ENCODE measurements at places on chromosomes 2 and 18.

DNA sequence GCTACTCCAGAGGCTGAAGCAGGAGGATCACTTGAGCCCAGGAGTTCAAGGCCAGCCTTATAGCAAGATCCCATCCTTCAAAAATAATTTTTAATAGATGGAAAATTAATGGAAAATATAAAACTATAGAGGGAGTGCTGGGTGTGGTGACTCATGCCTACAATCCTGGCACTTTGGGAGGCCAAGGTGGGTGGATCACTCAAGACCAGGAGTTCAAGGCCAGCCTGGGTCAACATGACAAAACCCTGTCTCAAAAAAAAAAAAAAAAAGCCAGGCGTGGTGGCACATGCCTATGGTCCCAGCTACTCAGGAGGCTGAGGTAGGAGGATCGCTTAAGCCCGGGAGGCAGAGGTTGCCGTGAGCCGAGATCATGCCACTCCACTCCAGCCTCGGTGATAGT, 48.0 kb downstream of the AP1S3 start:
- DNase-seq, result no peak

DNA sequence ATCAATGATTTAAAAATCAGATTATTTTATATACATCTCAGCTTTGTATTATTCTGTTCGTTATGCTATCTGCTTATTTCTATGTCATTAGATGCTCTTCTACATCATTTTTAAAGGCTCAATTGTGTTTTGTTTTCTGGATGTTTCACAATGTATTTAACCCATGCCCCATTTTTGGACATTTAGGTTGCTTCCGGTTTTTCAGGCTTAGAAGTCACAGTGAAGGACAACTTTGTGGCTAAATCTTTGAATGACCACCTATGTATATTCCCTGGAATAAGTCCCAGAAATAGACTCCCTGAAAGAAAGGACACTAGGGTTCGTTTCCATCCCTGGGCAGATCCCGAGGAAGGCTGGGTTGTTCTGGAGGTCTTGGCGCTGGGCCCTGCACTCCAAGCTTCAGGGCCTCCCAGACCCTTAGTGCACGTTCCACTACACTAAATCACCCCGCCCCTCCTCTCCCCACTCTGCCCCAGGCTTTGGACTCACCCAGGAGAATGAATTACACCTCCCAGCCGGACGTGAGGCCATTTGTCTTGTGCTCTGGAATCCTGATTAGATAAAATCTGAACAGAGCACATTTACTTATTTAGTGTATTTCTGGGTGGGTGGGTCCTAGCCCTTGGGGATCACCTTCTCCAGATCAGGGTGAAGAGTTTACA, 188.2 kb downstream of the ZFP36L2 start:
- no peak for DNase-seq

GRCh38 chr2:233085037-233085838, 25.1 kb downstream of the INPP5D start:
- DNase-seq, result no peak

- no peak for DNase-seq
These were observed 24.7 kb upstream of the SERPINB5 start for GRCh38 chr18:63451799-63452660.

DNA sequence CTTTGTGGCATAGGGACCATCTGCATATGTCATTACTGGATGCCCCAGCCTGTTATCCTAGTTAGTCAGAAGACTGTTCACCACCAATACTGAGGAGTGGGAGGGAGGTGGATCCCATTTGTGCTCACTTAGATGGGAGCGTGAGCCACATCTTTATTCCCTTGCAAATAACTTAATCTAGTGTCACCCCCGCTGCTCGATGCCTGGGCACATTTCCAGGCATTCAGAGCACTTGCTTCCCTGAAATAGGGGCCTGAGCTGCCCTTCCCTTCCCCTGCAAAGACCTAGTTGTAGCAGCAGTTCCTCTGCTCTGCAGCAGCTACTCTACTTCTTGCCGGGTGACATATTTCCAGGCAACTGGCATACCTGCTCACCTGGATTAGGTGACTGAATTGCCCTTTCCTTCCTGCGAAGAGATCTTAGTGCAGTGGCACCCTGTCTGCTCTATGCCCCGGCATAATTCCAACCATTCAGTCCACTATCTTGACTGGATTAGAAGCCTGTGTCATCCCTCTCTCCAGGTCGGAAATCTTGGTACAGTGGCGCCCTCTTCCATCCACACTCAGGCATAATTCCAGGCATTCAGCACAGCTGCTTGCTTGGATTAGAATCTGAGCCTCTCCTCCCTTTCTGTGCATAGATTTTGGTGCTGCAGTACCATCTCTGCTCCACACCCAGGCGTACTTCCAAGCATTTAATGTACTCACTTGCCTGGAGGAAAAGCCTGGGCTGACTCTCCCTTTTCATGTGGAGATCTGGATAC, 1389.1 kb upstream of the TMEFF2 start:
- no peak for DNase-seq

DNA sequence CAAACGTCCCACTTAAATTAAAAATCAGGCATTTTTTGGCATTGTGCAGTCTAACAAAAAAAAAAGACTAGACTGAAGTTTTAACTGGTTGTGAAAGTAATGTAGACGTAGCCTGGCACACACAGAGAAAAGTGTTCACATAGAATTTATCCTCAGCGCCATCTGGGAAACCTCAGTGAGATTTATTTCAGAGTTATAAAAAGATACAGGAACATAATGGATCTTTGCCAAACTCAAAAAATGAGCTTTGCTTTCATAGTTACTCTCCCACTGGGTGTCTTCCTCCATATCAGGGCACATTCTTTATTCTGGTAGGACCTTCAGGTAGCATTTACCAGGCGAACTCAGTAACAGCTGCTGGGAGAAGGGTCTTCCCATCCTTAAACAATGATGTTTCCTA, 532.4 kb upstream of the SALL3 start:
- DNase-seq, result no peak

- DNase-seq, result no peak
These were observed 178.6 kb upstream of the VWC2L start for GRCh38 chr2:214232271-214232670.

DNA sequence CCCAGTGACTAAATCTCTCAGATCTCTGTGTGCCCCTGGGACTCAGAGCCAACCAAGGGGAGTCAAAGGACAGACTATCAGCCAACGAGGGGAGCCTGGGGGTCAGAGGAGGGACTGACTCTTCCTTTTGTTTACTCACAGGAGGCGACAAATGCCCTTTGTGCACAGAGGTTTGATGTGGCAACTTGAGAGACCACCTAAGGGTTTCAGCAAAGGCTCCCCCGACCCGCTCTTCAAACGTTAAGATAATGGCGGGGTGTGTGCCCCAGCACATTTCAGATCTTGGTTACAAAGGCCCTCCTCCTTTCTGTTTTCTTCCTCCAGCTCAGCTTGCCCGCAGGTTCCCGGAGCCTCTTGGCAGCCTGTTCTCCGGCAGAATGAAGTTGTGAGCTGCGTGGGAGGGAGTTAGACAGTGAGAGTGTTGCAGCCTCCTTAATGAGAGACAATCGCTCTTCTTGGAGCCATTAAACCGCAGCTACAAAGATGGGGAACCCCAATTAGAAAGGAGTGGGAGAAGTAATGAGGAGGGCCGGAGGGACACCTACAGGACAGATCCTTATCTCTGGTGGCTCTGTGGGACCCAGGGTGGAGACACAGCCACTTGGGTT, 76.2 kb downstream of the KIAA2012 start:
- peak; percentile 3 for DNase-seq

DNA sequence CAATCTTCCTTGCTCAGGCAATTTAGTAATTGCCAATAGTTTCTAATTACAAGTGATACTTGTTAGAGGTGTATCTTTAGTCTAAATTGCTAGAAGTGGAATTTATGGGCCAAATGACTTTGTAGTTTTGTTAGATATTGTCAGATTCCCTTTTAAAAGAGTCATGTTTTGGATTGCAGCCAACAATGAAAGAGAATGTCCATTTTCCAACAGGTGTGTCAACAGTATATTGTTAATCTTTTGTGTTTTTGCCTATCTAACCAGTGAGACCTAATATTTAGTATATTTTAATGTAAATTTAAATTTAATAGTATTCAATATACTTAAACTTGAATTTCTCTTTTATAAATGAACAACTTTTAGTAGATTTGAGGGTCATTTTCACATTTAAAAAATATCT, 259.4 kb upstream of the ETAA1 start:
- no peak for DNase-seq

DNA sequence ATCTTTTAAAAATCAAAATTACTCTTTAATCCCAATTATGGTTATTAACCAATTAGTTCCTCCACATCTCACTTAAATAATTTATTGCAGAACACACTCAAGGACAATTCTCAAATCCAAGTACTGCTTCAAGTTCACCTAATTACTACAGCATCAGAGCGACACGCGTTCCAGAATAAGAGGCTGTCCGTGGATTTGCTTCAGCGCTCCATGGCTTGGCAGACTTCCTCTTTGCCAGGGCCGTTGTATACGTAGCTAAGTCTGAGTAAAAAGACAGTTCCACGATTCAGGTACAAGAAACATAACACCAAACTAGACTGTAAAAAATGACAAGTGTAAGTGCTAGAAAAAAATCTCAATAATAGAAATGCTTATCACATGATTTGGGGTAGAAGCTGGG, 153.2 kb upstream of the MYT1L start:
- DNase-seq, result no peak

GRCh38 chr18:45255197-45255890, 359.9 kb upstream of the SLC14A2 start:
- DNase-seq, result no peak

DNA sequence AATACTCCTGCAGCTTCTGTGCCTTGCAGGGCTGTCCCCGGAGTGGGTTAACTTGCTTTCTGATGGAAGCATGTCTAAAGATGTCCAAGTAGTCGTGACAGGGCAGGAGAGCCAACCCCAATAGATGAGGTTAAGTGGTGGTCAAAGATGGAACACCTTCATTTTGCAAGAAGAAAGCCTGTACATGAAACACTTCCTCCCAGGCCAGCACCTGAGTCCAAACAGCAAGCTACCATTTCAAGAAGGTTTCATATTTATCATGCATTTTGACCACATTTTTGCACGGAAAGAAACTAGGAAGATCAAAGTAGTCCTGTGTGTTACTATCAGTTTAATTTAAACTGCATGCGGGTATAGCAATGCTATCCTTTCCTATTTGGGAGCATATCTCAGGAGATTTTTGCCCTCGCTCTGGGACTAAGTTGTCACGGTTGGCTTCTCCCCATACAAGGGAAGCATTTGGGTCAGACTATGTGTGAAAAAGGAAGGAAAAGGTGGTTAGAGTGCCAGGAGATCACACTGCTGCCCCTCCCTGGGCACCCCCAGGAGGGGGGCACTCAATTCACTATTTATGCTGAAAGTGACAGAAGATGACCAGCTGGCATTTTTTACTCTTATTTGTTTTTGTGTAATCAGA, 187.6 kb downstream of the ZNF521 start:
- DNase-seq, result no peak

GRCh38 chr2:13698847-13699246, 933.7 kb upstream of the LRATD1 start:
- no peak for DNase-seq

DNA sequence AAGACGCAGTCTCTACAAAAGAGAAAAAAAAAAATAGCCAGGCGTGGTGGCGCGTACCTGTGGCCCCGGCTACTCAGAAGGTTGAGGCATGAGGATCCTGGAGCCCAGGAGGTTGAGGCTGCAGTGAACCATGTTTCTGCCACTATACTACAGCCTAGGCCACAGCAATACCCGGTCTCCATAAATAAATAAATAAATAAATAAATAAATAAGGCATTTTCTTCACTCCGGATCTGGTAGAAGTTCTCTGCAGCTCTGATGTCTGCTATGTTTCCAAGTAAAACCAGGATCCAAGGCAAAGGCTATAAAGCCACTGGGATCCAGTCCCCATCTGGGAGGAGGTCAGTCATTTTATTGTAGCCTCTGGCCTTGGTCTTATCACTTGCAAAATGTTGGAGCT, 15.5 kb downstream of the NFE2L2 start:
- DNase-seq, result no peak

DNA sequence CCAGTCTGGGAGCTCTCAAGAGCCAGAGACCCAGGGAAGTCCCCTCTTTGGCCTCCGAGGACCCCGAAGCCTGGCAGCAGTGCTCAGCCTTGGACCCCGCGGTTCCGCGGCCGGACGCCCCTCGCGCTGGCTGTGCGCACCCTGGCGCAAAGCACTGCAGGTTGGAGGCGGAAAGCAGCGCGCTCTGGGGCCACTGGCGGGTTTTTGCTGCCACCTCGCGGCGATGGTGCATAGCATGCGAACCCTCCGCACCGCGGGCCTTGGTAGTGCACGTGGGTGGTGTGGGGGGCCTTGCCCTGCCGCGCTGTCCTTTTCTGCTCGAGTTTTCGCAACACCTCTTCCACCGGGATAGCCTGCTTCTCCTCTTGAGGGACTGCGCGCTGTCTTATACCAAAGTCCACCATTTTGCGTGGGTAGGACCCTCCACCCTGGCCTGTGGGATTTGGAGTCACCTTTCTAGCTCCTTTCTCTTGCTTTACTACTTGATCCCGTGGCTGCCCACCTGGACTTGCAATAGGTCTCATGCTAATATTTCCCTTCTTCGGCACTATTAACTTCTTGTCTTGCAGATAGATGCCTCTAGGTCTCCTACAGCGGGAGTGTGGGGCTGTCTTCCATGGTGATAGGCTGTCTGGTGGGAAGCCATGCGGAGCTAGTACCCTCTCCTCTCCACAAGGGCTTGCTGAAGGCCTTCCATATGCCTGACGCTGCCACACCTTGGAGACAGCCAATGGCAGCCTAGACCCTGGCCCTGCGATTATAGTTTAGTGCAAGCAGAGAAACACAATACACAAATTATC, 14.3 kb downstream of the SIX3 start:
- peak; percentile 37 for DNase-seq

DNA sequence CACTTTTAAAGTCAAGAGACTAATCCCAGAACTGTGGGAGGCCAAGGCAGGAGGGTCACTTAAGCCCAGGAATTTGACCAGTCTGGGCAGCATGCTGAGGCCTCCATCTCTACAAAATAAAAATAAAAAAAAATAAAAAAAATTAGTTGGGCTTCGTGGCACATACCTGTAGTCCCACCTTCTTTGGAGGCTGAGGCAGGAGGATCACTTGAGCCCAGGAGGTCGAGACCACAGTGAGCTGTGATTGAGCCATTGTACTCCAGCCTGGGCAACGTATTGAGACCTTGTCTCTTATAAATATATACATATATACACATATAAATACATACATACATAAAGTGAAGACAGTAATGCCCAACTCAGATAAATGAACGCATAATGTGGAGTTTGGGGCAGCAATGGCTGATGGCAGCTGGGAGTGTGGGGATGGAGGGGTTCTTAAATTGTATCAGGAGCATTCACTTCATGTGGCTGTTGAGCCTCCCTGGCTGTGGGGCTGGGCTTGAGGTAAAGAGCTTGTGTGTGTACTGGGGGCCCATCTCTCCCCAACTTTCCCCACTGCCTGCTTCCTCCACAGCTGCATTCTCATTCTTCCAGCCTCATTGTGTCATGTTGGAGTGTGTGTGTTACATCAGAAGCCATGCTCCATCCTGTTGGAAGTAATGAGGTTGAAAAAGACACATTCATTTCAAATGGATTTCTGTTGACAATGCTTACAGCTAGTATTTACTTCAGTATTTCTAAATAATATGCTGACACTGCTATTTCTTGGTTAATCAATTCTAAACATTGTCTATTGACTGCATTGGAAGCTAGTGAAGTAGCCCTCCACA, 96.5 kb upstream of the HS6ST1 start:
- no peak for DNase-seq

GRCh38 chr2:210519594-210519993, 36.8 kb upstream of the CPS1 start:
- no peak for DNase-seq

- DNase-seq, result no peak
These were observed 148.6 kb upstream of the ALPP start for GRCh38 chr2:232229911-232230310.

Measured in C1 segment of cervical spinal cord (tissue), 14 donors.